ENCODE measurements at places on chromosomes 7 and 10. TPM values are rescaled to one million over a fixed set of nuclear protein-coding genes. Genes with fewer than 3 reads are reported as not detected.

- H3K4me1 ChIP-seq = no peaks in the 10 kb centered on the region
- no peak overlapping the region for H3K4me3 ChIP-seq
- H3K36me3 ChIP-seq = no peaks in the 10 kb centered on the region
- H3K27ac ChIP-seq = no peak overlapping the region
- no peaks in the 10 kb centered on the region for H3K27me3 ChIP-seq
- no peak for DNase-seq
Observed at GRCh38 chr10:4252701-4253100, 467.7 kb upstream of the KLF6 start.

DNA sequence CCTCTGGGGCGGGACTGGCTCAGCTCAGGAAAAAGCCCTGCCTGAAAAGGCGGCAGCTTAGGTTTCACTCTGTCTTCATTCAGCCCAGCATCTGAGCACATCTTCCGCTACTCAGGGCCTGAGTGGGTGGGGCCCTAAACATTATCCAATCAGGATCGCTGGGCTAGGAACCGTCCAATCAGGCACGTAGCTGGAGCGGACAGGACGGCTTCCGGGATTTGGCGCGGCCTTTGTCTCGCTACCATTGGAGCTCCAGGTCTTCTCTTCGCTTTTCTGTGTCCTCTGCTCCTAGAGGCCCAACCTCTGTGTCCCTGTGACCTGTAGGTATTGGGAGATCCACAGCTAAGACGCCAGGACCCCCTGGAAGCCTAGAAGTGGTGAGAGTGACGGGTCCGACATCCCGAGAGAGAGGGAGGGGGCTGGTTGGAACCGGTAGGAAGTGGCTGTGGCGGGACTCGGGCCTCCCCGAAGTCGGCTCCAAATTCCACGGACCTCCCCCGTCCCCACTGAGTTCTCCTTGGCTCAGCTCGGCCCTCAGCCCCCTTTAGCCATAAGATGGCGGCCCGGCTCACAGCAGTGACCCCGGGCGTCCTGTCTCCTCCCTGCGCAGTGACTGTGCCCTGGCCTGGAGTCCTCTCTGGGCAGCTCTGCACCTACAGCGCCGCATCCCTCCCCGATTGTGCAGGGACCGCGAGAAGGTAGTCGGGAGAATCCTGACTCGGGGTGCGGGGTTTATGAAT is 99.1 kb downstream of the ZNF680 start:
- H3K27ac ChIP-seq = no peak overlapping the region
- H3K4me1 ChIP-seq = no peaks in the 10 kb centered on the region
- H3K4me3 ChIP-seq = no peak overlapping the region
- no peaks in the 10 kb centered on the region for H3K27me3 ChIP-seq
- DNase-seq = no peak

DNA sequence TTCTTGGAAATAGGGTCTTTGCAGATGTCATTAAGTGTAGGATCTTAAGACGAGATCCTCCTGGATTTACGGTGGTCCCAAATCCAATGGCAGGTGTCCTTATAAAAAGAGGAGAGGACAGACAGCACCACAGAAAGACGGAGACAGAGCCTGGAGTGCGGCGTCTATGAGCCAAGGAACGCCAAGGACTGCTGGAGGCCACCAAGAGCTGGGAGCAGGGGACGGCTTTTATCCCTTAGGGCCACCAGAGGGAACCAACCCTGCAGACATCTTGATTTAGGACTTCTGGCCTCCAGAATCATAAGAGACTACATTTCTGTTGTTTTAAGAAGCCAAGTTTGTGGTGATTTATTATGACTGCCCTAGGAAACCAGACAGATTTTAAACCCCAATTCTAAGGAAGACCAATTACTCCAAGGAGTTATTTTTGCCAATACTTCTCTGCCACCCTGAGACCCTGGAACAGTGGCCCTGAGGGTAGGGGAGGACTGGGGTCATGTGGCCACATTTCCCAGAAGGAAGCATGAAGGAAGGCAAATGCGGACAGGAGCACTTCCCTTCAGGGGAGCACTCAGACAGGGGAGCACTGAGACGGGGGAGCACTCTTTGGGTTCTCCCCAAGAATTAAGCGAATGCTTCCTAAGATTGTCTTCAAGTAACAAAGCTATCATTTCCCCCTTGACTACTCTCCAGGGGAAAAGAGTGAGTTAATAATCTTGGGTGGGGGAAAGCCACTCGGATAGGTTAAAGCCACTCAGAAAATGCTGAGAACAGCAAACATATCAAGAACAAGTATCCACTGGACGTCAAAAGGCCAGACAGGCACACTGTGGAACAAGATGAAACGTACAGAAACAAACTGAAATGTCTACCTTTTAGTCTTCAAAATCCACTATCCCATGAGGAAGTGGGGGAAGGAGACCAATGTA is 67.5 kb downstream of the CHST15 start:
- peaks cover 9% of the 10 kb centered on the region for H3K36me3 ChIP-seq
- H3K27me3 ChIP-seq = peaks cover 3% of the 10 kb centered on the region
- no peak for DNase-seq

- H3K4me3 ChIP-seq = no peak overlapping the region
- H3K4me1 ChIP-seq = peaks cover 5% of the 10 kb centered on the region
- H3K27me3 ChIP-seq = peaks cover 31% of the 10 kb centered on the region
- H3K27ac ChIP-seq = no peak overlapping the region
- no peaks in the 10 kb centered on the region for H3K36me3 ChIP-seq
Observed at GRCh38 chr10:43794181-43794815, 145.6 kb upstream of the ZNF32 start.

The AKR1D1 gene
- total RNA-seq = not detected
